ENCODE measurements at places on chromosomes 5 and 9.

GRCh38 chr5:37844009-37844408, 4.2 kb upstream of the GDNF start:
- no peak for DNase-seq

- DNase-seq: no peak
These were observed 430.9 kb downstream of the DMAC1 start for GRCh38 chr9:7368410-7369292.

DNA sequence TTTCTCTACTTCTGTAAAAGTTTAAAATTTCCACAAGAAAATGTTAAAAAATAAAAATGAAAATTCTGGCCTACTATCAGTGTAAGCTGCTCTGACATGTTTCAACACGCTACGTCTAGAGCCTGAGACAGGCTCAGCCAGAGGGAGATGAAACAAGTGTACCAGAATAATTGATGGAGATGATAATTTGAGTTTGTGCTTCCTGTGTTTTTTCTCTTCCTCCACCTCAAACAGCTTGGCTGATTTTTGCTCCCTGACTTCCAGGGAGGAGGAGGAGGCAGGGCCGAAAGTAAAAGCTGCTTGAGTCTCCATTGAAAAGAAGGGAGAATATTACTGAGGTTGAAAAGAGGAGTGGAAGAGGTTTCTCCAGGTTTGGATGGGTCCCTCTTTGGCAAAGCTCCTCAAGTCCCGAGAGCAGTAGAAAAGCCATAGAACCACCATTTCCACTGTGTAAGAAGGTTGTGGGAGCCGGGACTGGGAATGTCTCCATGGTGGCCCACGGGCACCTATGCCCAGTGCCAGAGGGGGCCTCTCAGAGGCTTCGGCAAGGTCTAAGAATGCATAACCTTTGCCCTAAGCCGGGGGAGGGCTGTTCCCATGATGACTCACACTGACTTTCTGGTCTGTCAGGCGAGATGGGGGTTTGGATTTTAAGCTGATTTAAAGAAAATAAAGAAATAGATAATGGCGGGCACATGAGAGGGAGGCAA, 95.1 kb downstream of the HRH2 start:
- no peak for DNase-seq

DNA sequence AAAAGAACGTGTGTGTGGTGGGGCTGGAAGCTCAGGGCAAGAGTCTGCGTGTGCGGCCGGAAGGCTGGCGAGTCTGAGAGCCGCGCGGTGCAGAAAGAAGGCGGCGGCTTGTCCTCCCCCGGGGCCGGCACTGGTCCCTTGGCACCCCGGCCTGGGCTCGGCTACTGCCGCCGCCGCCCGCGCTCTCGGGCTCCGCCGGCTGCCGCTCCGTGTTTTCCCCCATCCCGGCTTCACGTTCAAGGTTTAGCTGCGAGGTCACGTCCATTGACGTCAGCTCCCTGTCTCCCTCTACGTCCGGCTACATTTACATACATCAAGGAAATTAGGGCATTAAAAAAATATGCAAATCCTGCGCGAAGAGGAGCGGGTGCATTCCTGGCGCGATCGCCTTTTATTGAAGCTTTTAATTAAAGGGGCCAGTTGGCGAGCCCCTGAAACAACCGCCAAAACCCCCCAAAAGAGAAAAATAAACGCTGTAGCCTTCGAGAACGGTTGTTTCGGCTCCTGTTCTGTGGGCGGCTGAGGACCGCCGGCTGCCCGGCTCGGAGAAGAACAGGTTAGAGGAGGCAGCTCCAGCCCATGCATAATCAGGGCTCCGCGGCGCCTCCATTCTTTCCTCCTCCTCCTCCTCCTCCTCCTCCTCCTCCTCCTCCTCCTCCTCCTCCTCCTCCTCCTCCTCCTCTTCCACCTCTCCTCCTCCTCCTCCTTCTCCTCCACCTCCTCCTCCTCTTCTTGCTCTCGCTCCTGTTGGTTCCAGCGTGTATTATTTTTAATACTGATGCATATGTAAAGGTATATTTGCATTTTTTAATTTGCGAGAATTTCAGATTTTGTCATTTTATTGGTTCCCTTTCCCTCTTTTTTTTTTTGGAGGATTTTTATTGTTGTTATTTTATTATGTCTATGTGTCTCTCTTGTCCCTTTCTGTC, 207.0 kb downstream of the MEF2C start:
- peak; percentile 83 for DNase-seq

DNA sequence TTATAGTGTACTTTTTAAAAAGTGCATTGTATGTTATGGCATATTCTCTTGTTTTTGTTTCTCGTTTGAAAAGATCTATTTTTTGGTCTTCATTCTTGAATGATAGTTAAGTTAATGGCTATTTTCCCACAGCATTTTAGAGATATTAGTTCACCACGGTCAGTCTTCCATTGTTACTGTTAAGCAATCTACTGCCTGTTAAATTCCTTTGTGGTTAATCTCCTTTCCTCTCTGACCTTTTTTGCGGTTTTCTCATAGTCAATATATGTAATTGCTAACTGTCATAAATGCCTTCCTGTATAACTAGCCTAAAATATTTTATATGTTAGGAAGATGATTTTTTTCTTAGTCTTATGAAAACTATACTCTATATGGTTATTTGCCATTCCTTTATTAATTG, 250.8 kb upstream of the FBXL7 start:
- peak; percentile 95 for DNase-seq

DNA sequence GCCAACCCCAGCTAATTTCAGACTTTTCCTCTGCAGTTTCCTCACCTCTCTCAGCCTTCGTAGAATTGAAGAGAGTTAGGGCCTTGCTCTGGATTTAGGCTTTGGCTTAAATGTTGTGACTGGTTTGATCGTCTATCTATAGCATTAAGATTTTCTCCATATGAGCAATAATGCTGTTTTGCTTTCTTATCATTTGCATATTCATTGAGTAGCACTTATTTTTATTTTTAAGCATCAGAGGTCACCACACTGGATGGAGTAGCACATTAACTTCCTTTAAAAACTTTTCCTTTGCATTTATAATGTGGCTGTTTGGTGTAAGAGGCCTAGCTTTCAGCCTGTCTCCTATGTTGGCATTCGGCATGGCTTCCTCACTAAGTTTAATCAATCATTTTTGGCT, 12.6 kb upstream of the PCBD2 start:
- no peak for DNase-seq

GRCh38 chr5:130106480-130106879, 202.2 kb downstream of the CHSY3 start:
- DNase-seq: no peak

- no peak for DNase-seq
These were observed 26.9 kb upstream of the EEIG1 start for GRCh38 chr9:128007566-128008138.

GRCh38 chr9:111186021-111186530, 143.9 kb downstream of the OR2K2 start:
- DNase-seq: no peak

GRCh38 chr9:127293328-127293727, 28.8 kb downstream of the GARNL3 start:
- DNase-seq: no peak

DNA sequence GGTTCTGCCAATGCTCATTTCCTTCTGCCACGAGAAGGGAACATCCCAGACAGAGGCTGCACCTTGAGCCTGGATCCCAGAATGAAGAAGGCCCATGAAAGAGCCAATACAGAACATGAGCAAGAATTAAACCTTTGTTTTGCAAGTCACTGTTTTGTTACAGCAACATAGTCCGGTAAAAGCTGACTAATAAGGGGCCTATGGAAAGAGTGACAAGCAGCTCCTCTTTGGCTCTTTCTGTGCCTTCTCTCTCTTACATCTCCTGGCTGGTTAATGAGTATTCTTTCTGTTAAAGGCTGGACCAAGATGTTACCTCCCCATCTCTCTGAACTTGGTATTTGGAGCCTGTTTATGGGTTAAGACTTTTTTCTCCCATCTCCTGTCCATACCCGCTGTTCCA, 10.8 kb downstream of the GFRA3 start:
- no peak for DNase-seq

GRCh38 chr5:158802941-158803341, 296.8 kb downstream of the EBF1 start:
- DNase-seq: no peak

GRCh38 chr5:32522429-32523143, 62.8 kb upstream of the SUB1 start:
- DNase-seq: no peak

- DNase-seq: no peak
These were observed 23.8 kb downstream of the CPLX2 start for GRCh38 chr5:175895215-175895614.

DNA sequence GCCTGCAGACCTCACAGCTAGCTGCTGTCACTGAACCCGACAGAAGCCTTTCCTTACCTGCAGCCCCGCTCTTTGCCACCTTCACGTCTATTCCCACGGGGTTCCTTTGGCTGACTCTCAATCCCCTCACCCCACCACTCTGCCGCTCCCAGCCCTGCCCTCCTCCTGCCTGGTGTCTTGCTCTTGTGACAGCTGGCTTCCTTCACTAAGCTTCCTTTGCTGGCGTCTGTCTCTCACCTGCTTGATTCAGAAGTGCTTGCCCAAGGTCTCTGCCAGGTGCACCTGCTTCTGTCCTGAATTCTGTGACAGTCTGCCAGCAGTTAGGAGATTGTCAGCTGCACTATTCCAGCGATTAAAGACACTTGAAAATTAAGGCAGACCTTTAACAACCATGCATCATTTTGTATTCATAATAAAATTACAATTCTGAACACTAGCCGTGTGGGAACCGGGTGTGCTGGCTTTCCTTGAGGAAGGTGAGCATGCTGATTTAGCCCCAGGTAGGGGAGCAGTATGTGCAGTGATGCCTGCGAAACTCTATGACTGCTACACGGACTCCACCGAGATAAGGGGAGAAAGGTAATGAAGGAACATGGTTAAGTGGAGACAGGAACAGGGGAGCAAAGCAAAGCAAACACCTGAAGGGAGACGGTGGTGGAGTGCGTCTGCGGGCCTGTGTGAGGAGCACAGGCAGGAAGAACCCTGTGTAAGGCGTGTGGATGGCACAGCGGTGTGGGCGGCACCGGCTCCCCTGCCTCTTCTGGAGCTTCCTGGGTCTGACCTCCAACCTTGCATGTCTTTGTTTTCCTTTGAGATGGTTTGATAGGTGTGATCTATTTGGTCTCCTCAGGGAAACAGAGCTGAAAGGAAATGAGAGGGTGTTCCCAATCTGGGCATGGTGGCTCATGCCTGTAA, 80.1 kb upstream of the CACNA1B start:
- no peak for DNase-seq

- DNase-seq: no peak
These were observed 14.9 kb upstream of the TMEM252 start for GRCh38 chr9:68555437-68556150.

DNA sequence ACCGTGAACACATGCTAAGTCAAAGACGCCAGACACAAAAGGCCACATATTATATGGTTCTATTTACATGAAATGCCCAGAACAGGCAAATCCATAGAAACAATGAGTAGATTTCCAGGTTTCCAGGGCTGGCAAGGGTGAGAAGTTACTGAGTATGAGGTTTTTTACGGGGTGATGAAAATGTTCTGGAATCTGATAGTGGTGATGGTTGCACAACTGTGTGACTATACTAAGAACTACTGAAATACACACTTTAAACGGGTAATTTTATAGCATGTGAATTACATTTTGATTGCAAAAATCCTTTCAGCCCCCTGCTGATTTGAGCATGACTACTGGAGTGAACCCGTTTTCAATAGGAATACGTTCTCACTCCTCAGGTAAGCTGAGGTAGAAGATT, 46.7 kb upstream of the TBC1D9B start:
- DNase-seq: no peak

DNA sequence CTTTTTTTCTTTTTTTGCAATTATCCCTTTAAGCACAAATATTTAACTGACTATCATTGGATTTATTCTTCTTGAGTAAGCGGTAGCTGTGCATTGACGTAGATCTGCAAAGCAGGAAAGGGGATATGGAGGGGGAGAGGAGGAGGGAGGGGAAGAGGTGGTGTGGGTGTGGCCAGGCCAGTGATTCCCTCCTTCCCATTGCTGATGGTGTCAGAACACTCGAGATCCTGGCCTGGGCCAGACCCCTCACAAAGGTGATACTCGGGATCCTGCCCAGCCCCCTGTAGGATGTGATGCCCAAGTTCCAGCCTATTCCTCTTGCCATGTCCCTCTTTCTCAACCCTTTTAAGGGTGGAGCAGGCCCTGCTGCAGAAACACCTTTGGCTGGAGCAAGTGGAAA, 9.9 kb downstream of the SLC36A3 start:
- DNase-seq: no peak

- DNase-seq: no peak
These were observed 455.1 kb upstream of the ZNF608 start for GRCh38 chr5:125201446-125202052.

DNA sequence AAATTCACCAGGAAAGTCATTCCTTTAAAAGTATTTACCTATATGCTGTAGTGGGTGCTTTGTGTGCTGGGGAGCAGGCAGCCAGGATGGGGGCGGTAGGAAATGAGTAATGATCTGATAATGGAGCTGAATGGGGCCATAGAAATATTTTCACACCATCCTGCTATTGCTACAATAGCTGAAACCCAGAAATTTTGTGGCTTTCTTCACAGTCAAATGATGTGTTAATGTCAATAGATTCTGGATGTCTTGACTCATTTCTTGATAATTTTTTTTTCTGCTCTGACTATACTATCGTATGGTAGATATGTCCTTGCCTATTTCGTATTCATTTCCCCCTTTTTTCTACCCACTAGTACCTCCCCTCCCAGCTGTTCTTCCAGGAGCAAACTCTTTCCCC, 59.5 kb downstream of the RORB start:
- DNase-seq: no peak

DNA sequence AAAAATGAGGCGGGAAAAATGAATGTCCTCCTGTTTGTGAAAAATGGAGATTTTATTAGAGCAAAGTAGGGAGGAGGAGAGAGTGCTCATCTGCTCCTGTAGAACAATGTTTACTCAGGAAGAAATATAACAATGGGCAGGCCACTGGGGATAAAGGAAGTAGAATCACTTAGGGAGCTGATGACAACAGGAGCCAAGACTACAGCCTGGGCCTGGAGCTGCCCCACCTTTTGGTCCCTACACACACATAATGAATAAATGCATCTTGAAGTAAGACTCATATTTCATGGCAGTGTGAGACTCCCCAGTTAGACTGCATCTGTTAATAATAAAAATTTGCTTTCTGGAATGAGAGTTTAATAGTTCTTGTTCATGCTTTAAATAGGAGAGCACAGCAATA, 1939.8 kb downstream of the EFNA5 start:
- DNase-seq: no peak

DNA sequence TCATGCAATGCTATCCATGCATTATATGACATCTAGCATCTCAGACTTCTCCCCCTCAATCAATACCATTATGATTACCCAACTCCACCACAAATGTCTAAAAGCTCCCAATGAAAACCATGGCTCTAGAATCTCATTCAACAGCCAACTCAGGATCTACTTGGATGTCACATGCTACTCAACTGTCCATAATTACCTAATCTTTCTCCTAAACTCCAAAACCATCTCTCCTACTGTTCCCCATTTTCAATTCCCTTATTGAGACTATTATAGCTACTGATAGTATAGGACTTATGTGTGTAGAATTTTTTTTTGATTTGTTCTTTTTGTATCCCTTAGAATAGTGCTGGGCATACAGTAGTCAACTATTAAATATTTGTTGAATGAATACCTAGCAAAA, 8.2 kb upstream of the STRBP start:
- no peak for DNase-seq
